Naive B cell (primary cell): ENCODE measurements at places on chromosomes 6 and 20. TPM values are rescaled to one million over a fixed set of nuclear protein-coding genes. Genes with fewer than 3 reads are reported as not detected.

The PFDN4 gene
- 66.3 TPM for polyA plus RNA-seq

The FRMD1 gene
- polyA plus RNA-seq, result not detected

The ADA gene
- polyA plus RNA-seq, result 1.7 TPM

The TAF4 gene
- 2.1 TPM for polyA plus RNA-seq

The SMLR1 gene
- not detected for polyA plus RNA-seq

The PSORS1C1 gene
- polyA plus RNA-seq, result not detected

The LIN28B gene
- polyA plus RNA-seq, result not detected

The TTK gene
- polyA plus RNA-seq, result 0.29 TPM

The PRPH2 gene
- not detected for polyA plus RNA-seq

The SULF2 gene
- polyA plus RNA-seq, result 3.0 TPM

The GMPR gene
- polyA plus RNA-seq, result 5.2 TPM

The PRRT1 gene
- not detected for polyA plus RNA-seq

The PEX3 gene
- 19.5 TPM for polyA plus RNA-seq

The SAMD5 gene
- polyA plus RNA-seq, result not detected

The TGM3 gene
- polyA plus RNA-seq, result not detected

The C20orf144 gene
- polyA plus RNA-seq, result not detected

The KHDC1L gene
- polyA plus RNA-seq, result not detected

The RBBP8NL gene
- polyA plus RNA-seq, result not detected

The DLL1 gene
- 0.83 TPM for polyA plus RNA-seq

The HLA-DPA1 gene
- polyA plus RNA-seq, result 3,034 TPM
